ENCODE measurements at places on chromosomes 2 and 18.
A peak's percentile ranks its signal among the peaks of the same experiment; 100 is the strongest.

DNA sequence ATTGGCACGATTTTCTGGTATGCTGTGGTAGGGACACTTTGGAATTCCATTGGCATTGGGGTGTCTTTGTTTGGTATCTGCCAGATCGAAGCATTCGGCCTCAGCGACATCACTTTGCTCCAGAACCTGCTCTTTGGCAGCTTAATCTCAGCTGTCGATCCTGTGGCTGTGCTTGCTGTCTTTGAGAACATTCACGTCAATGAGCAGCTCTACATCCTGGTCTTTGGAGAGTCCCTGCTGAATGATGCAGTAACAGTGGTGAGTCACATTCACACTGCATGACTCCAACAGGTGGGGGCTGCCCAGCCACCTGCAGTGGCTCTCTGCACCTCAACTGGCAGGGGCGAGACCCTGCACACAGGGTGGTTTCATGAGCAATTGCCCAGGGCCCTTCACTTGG lies 38.4 kb downstream of the SLC9A2 start:
- DNase-seq = peak; percentile 34

DNA sequence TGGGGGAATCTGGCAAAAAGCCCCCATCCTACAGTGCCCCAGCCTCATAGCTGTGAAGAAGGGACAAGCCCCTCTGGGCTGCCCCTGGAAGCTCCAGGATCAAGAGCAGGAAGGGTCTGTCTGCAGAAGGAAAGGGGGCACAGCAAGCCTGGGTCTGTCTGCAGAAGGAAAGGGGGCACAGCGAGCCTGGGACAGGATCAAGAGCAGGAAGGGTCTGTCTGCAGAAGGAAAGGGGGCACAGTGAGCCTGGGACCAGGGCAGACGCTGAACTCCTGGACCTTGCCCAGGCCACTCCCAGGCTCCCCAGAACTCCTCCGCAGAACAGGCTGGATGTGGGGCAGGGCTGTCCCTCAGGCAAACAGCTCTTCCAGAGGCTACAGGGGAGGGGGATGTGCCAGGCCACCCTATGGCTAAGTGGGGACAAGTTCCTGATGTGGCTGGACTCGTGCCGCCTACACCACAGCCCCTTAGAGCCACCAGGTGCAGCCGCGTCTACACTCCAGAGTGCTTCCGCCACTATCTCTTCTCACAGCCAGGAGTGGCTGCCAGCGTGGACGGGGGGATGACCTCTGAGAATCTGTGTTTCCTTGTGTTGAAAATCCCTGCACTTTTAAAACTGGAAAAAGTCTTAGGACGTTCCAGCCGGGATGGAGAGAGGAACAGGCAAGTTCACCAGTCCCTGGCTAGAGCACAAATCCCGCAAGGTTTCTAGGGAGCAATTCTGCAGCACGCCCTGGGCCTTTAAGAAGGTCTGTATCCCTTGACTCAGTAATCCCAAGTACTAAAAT lies 20.8 kb downstream of the KIF1A start:
- no peak for DNase-seq

DNA sequence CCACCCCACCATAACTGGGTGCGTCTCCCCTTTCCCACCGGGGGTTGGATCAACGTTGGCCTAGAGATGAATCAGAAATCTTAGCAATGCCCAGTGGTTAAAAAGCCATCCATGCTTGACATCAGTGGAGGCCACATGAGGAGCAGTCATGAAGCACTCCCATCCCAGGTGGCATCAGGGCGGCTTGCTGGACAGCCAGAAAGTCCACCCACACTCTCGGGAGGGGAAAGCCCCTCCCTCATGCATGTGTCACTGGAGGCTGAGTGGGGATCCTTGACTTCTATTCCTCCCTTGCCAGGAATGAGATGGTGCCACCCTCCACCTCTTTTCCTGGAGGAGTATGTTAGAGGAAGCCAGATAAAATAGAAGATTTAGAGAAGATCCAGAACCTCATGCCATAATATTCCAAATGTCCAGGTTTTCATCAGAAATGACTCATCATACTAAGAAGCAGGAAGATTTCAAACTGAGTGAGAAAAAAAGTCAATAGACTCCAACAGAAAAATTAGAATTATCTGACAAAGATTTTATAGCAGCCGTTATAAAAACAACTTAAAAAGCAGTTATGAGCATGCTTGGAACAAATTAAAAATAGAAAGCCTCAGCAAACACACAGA lies 507.1 kb upstream of the ID2 start:
- DNase-seq = no peak

- peak; percentile 80 for DNase-seq
These were observed 164.3 kb downstream of the BCL2 start for GRCh38 chr18:63155169-63155852.

GRCh38 chr18:2459886-2460285 lies 111.4 kb downstream of the METTL4 start:
- DNase-seq = no peak

GRCh38 chr2:25009954-25010353 lies 31.9 kb upstream of the EFR3B start:
- DNase-seq = no peak

DNA sequence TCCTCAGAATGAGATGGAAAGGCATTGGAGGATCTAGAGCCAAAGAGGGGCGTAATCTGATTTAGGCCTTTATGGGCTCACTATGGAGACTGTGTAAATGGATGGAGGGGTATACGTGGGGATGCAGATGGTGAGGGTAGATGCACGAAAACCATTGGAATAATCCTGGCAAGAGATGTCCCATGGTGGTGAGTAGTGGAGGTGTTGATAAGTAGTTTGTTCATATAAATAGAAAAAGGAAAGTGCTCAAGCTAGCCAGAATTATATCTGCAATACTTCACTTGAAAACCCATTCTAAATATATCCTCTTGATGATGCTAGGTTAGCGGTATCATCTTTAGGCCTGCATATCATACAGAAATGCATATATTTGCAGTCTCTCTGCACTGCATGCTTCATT lies 459.7 kb downstream of the CDH2 start:
- no peak for DNase-seq

GRCh38 chr2:39160982-39161381 lies 40.1 kb upstream of the SOS1 start:
- no peak for DNase-seq

GRCh38 chr2:109373791-109374547 lies 239.8 kb downstream of the SEPTIN10 start:
- DNase-seq = no peak

DNA sequence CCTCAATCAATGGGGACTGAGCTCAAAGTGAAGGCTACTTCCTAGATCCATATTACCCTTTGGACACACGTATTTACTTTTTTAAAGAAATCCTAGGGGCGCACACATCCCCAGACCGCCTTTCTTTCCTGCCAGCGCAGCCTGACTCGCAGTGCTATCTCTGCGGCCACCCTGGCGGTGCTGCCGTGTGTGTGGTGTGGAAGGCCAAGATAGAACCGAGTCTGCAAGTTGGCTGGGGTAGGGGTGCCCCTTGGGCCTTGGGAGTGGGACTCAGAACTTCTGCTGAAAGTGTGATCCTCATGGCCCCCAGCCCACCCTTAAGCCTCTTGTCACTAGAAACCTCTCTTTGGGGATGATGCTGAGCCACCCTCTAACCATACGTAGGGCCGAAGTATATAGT lies 143.7 kb downstream of the KLHL29 start:
- DNase-seq = no peak

GRCh38 chr2:217297096-217297495 lies 437.2 kb upstream of the TNP1 start:
- no peak for DNase-seq

GRCh38 chr18:45980229-45980628 lies 13.1 kb upstream of the EPG5 start:
- no peak for DNase-seq

- no peak for DNase-seq
These were observed 707 bp downstream of the KRCC1 start for GRCh38 chr2:88054782-88055370.

DNA sequence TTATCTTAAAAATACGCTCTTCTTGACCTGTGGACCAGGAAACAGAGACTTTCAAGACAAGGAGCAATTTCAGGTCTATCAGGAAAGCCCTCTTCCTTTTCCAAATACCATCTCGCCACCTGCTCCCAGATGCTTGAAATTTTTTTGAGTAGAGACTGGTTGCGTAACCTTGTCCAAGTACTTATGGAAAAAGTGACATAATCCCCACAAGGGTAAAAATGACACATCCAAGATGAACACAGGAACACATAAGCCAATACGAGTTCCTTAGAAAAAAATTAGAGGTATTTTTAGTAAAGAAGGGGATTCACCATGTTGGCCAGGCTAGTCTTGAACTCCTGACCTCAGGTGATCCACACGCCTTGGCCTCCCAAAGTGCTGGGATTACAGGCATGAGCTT lies 1.8 kb downstream of the SERPINB13 start:
- no peak for DNase-seq

DNA sequence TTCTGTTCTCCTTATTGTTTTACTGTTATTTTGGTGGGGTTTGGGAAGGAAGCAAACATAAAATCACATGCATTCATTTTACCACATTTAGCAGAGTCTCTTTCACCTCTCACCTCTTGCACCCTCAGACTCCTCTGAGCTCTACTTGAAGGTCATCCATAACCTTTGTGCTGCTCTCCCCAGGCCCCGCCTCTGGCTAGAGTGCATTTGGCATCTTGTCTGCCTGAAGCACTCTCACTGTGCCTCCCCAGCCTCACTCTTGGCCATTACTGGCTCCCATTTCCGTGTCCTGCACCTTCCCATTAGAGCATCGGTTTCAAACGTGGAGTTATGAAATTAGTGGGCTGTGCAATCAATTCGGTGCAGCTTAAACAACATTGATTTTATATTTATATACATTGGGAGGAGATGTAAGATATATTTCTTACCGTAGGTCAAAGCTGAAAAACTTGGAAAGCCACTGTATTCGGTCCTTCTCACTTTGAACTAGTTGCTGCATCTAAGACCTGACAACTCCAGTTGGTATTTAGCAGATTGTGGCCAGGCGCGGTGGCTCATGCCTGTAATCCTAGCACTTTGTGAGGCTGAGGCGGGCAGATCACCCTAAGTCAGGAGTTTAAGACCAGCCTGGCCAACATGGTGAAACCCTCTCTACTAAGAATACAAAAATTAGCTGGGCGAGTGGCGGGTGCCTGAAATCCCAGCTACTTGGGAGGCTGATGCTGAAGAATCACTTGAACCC lies 6.9 kb upstream of the ZFAND2B start:
- DNase-seq = no peak

GRCh38 chr2:69977906-69978482 lies 16.6 kb upstream of the ASPRV1 start:
- DNase-seq = no peak

- no peak for DNase-seq
These were observed 33.5 kb downstream of the KLHL29 start for GRCh38 chr2:23418461-23418911.

GRCh38 chr2:200625282-200625681 lies 39.5 kb downstream of the AOX1 start:
- DNase-seq = no peak

GRCh38 chr2:65435625-65436168 lies 3.3 kb upstream of the SPRED2 start:
- peak; percentile 67 for DNase-seq

- no peak for DNase-seq
These were observed 1621.3 kb downstream of the SUCLG1 start for GRCh38 chr2:82837588-82838304.

DNA sequence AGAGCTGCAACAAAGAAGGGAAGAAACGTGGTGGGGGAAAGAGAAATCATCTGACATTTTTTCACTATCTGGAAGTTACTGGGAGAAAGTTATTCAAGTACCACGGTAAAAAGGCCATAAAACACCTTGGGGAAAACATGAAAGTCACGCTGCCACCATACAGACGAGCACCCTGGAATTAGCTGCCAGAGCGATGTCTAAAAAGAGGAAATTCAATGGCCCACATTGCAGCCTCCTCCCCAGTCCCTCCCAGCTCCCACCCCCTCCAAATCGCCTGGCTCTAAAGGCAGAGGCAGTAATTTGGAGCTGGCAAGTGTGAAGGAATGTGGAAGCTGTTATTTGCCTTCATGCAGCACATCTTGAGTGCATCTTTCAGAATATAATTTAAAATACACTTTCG lies 192.0 kb downstream of the ALK start:
- DNase-seq = no peak

DNA sequence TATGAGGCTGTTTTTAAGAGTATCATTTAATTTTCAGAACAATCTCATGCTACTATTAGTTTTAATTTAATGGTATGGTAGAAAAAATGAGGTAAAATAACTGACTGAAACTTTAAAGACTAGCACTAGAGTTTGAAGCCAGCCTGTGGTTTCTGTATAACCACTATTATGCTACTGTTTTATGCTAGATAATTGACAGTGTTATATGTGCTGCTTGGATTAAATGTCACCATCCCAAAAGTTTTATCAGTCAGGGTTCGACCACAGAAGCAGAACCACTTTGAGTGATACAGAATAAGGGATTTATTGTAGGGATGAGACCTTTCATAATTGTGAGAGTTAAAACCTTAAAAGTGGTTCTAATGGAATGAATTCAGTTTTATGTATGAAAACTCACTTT lies 271.6 kb downstream of the PTGR3 start:
- DNase-seq = no peak

DNA sequence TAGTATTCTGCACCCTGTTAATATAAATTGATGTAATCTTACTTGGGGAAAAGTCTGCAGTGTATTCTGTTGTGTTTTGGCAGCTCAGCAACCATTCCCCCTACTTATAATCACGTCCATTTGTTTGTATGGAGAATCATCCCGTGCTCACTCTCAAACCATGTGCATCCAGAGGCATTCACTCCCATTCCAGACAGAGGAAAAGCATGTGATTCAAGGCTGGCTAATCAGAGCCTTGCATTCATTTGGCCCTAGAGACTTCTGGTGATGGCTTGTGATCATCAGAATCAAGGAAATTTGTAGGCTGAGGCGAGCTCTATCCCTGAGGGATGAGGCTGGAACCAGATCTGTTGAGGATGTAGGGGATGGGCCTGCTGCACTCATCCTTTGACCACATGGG lies 5.1 kb upstream of the WIPF1 start:
- DNase-seq = no peak

Data from activated naive CD8-positive, alpha-beta T cell treated with anti-CD3 and anti-CD28 coated beads for 36 hours (primary cell).